ENCODE measurements at places on chromosomes 13 and 19.

- no peak for DNase-seq
These were observed 22.8 kb upstream of the ITM2B start for GRCh38 chr13:48210178-48210577.

DNA sequence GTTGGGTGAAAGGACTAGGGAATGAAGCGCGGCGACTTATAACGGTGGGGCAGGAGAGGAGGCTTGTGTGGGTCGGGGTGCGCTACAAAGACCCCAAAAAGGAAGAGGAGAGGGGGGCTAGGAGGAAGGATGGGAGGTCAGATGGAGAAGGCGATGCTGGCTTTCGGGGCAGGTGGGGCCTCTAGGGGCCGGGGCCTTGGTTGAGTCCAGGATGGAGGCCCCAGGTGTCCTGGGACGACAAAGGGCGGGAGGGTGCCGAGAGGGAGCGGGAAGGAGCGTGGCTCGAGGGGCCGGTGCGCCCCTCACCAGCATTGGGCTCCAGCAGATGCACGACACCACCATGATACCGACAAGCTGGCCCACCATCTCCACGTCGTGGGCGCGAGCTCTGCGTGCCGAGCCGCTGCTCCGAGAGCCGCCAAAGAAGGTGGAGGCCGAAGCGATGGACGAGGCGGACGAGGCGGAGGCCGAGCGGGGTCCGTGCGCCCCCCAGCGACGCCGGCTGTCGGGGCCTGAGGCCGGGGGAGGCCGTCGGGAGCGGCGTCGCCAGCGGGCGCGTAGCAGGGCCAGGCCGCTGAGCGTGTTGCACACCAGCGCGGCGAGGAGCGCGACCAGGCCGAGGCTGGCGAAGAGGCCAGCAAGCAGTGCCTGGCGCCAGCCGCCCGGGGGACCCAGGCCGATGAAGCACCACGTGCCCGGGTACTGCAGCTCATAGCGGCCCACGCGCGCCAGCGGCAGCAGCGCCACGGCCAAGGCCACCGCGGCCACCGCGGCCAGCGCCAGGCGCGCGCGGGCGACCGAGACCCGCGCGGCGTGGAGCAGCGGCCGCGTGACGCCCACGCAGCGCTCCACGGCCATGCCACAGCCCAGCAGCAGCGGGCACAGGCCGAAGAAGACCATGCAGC is 1.8 kb downstream of the PTGER1 start:
- DNase-seq: no peak

DNA sequence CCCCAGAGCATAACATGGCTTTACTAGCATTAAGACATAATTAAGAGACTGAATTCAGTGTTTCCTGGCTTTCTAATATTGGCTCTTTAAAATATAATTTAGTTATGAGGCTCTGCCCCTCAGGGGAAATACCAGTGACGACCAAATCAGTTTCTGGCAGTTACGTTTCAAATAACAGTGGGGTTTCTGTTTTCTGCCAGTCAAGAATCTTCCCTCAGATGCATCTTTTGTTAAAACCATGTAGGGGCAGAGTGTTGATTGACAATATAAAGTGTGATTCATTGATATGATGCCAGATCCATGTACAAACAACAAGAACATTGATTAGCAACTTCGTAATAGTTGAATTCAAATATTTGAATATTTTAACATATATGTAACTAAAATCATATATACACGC is 1169.7 kb downstream of the DIAPH3 start:
- DNase-seq: no peak

- DNase-seq: no peak
These were observed 75.1 kb downstream of the URI1 start for GRCh38 chr19:30017172-30017571.

GRCh38 chr13:75544681-75545330 is 4.8 kb upstream of the UCHL3 start:
- no peak for DNase-seq

- peak; percentile 60 for DNase-seq
These were observed 15.0 kb upstream of the EMC10 start for GRCh38 chr19:50461066-50461875.

- no peak for DNase-seq
These were observed 3.0 kb downstream of the ELANE start for GRCh38 chr19:855142-855541.

Data from SHP77 (cell line).